Stimulated activated CD4-positive, alpha-beta T cell treated with anti-CD3 and anti-CD28 coated beads, TNF-alpha, amount 100 ng/mL, for 4 hours (primary cell): ENCODE measurements at places on chromosomes 5 and 9.

GRCh38 chr9:87327575-87328125 is 170.0 kb upstream of the DAPK1 start:
- DNase-seq: no peak

GRCh38 chr9:79279356-79279755 is 292.4 kb upstream of the TLE4 start:
- DNase-seq: no peak

DNA sequence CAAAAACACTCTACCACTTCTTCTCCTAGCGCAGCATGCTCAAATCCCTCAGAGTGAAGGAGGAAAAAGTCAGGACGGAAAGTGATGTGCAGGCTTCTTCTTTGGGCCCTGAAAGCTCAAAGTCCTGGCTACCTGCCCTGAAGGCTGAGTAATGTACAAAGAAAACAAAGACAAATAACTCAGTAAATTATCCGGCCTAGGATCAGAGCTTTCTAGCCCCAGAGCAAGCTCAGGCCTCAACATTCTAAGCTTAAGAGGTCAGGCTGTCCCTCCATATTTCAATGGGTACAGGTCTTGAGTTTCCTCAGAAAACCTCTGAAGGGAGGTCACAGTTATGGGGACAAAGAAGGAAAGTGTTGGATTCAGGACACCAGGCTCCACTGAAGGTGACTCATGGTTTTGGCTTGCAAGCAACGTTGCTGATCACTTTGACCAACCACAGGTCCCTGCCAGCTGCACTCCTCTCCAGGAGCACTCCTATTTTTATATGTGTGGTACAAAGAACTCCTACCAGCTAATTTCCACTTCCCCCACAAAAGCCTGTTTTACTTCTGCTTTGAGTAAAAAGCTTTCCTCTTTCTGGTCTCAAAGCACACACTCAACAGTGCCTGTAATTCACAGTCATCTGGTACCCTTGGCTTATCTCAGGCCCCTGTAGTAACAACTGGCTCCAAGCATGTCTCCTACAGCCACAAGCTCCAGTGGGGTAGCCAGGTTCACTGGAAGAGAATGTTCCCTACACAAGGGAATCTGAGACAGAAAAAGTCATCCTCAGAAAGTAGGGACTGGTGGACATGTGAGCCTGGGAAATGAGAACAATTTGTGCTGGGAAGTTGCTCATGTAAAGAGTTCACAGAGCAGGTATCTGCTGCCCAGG is 115.7 kb downstream of the UGCG start:
- no peak for DNase-seq

DNA sequence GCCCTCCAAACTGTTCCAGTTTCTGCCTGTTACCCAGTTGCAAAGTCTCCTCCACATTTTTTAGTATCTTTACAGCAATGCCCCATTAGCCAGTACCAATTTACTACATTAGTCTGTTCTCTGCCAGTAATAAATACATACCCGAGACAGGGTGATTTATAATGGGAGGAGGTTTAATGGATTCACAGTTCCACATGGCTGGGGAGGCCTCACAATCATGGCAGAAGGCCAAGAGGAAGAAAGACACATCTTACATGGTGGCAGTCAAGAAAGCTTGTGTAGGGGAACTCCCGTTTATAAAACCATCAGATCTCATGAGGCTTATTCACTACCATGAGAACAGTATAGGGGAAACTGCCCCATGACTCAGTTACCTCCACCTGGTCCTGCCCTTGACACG is 600.7 kb upstream of the CDH6 start:
- DNase-seq: no peak

DNA sequence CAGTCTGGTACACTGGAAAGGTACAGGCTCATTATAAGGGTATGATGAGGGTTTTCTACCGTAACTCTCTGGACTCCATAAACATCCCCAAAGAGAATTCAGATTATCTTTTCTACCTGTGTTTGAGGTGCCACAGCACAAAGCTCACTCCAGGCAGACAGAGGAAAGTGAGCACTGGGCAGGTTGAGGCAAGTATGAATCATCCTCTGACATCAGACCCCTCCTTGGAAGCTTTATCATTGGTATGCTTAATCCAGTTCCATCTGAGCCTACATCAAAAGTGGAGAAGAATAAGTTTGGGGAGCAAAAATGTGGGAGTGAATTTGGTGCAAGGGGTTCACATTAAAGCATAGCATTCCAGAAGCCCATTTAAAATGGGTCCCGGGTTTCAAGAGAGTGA is 21.7 kb downstream of the C9orf152 start:
- DNase-seq: no peak

GRCh38 chr9:108478431-108479332 is 377.1 kb downstream of the ACTL7B start:
- no peak for DNase-seq
